ENCODE measurements at places on chromosomes 3 and 15.

GRCh38 chr3:147493666-147494065 lies 84.5 kb downstream of the ZIC1 start:
- no peak for DNase-seq

GRCh38 chr3:53354945-53355498 lies 7.7 kb upstream of the DCP1A start:
- no peak for DNase-seq

DNA sequence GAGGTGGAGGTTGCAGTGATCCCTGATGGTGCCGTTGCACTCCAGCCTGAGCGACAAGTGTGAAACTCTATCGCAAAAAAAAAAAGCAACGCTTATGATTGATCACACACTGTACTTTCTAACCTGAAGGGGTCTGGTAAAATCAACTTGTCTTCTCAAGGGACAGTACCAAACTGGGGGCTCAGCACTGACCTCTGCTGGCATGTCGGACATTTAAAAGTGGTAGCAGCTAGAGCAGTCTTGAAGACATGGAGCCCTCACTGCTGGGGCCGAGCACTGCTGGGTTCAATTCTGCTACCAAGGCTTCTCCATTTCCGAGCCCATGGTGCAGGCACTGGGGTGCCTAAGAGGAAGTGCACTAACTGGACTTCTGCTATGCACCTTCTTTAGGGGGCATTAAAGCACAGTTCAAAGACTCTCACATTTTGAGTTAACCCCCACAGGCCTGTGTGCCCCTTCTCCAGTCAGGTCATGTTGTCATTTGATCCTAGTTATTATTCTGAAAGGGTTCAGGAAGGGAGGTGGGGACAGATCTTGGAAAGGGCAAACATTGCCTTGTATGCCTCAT lies 26.4 kb upstream of the LAMP3 start:
- peak; percentile 41 for DNase-seq

DNA sequence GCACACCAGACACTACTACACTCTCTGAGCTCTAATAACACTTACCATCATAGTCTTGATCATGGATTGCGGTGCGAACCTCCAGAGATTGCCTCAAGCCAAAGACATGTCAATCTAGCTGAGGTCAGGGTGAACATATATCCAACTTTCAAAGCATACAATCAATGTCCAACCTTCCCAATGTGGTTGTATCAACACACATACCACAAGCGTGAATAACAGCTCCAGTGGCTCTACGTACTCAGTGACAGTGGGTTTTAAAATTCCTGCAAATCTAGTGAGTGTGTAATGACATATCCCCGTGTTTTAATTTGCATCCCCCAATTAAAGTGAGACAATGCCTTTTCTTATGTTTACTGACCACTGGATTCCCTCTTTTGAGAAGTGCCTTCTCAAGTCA lies 29.6 kb downstream of the SFMBT1 start:
- no peak for DNase-seq

DNA sequence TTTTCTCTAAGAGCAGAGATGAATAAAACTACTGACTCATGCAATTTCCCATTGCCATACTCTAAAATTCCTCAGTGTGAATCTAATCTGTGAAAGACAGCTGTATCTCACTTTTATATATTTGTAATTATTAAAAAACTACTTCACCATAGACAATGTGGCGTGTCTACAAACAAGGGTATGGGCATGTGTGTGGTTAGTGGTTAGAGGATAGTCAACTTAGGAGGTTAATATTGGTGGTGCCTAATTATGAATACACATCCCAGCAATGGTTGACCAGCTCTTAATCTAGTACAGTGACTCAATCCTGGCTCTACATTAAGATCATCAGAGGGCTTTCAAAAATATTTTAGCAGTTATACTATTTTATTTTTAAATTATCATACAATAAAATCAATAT lies 94.5 kb downstream of the GOLIM4 start:
- DNase-seq = no peak

DNA sequence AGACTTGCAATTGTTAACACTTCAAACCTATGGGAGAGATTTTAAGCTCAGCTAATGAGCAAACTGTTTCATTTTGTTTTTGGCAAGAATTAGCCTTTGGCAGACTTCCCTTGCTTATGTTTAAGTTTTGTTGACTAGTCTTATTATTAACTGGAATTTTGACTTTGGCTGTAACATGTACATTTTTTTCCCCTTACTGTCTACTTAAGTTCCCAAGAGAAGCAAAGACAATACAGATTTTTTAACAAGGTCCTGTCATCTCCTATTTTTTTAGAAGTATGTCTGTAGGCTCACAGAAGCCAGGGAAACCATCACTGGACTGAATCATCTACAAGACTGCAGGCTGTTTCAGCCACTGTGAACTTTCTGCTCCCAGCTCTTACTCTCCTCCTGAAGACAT lies 74.3 kb downstream of the DGKG start:
- DNase-seq = no peak

- DNase-seq = no peak
These were observed 163.2 kb downstream of the MINAR1 start for GRCh38 chr15:79595306-79595705.

- no peak for DNase-seq
These were observed 86.4 kb downstream of the WDR76 start for GRCh38 chr15:43913026-43913780.

DNA sequence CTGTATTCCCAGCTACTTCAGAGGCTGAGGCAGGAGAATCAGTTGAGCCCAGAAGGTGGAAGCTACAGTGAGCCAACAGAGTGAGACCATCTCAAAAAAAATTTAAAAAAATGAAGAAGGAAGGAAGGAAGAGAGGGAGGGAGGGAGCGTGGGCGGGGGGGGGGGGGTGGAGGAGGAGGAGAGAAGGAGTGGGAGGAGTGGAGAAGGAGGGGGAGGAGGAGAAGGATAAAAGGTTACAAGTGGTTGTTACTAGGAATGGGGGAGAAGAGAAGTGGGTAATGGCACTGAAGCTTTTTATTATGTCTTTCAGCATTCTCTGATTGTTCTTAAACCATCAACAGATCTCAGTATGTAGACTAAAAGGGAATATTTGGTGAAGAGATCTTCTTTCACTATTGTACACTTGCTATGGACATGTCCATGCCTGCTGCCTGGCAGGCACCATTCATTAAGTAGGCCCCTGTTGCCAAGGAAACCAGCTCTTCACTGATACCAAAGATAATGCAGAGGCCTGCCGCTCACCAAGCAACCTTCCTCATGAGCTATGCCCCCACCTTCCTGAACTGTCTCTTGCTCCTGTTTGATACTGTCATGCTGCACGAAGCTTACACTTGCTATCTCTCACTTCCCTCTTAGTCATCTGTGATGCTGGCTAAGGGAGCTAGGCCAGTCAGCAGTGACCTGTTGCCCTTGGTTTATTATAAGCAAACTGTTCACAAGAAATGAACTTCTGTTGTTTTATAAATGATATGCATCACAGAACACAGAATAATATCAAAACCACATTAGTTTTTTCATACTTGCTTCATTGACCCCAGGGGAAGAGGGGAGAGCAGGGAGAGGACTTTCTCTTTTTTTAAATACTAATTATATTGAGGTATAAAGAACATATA lies 23.1 kb downstream of the EPM2AIP1 start:
- DNase-seq = no peak

GRCh38 chr3:29789686-29790085 lies 508.8 kb downstream of the RBMS3 start:
- no peak for DNase-seq

DNA sequence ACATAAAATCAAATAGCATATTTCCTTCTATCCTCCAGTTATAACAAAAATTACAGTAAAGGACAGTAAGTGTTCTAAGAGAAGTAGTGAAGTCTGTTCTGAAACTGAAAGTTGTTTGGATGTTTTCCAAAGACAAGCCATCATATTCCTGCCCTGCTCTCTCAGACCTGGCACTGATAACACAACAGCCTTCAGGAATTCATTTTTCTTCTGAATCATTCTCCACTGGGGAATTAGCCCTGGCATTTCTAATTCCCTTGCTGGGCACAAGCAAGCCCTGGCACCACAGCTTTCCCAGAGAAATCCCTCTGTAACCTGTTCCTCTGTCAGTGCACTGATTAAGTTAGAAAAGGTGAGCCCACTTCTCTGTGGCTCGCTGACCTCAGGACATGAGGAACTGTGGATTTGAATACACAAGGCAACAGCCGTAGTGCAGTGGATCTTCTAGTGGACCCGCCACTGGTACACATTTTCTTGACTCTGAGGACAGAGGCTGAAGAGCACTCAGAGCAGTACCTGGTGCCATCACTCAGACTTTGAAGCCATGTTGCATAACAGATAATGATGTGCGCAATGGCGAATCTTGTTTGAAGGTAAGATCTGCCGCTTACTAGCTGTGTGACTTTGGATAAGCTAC lies 61.6 kb downstream of the WWTR1 start:
- DNase-seq = no peak

- DNase-seq = no peak
These were observed 239.7 kb downstream of the RPLP1 start for GRCh38 chr15:69692342-69692741.

DNA sequence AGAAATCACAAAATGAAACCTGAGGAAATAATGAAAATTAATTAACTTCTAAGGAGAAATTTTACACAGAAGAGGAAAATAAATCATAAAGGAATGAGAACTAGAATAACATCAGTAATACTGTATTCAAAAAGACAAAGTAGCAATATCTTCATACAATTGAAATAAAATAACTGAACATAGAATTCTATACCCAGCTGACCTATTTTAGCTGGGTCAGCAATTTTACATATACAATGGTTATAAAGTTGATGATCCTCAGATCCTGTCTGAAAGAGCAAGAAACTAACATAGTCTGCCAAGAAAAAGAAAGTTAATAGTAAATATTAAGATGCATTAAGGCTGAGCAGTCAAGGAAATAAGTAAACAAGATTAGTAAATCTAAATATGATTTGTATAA lies 93.0 kb upstream of the P3H2 start:
- no peak for DNase-seq

DNA sequence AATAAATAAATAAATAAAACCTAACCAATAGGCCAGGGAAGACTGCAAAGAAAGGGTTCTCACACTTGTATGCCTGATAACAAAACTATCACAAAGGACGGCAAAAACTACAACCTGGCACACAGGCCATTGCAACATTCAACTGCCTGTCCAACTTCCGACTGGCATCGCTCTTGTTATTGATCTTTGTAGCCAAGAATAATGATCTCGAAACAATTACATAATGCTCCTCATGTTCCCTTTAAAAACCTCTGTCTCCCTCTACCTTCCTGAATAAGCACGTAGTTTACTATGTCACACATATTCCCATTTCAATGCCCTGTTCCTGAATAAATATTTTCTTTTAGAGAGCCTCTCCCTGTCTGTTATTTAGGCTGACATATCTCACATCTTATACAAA lies 74.3 kb downstream of the B3GNT5 start:
- no peak for DNase-seq

DNA sequence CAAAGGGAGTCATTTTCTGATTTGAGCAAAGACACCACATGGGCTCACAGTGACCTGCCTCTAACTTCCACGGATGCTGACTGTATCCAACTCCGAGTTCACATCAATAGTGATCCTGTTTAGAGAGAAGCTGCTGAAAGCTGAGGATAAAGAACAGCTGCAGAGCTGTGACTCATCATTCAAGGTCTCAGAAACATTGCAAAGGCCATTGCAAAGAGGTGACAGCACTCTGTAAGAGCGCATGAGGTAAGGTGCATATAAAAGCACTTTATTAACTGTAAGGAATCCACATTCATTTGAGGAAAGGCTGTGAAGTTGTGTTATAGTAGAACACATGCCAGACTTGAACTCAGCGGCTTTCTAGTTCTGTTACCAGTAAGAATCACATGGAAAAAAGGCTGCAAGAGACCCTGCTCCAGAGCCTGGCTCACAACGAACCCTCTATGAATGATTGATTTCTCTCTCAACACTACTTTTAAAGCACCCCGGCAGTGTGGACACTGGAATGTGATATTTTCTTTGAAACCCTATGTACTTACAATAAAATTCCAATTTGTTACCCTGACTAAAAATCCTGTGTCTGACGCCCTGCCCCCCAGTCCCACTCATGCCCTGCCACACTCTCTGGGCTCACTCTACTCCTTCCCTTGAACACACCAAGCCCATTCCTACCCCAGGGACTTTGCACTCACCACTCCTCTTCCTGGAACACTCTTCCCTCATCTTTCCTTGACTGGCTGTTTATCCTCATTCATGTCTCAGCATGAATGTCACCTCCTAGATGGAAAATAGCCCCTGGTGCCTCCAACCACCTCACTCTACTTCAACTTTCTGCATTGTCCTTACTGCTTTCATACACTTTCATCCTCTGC lies 111.2 kb downstream of the LSM3 start:
- no peak for DNase-seq

DNA sequence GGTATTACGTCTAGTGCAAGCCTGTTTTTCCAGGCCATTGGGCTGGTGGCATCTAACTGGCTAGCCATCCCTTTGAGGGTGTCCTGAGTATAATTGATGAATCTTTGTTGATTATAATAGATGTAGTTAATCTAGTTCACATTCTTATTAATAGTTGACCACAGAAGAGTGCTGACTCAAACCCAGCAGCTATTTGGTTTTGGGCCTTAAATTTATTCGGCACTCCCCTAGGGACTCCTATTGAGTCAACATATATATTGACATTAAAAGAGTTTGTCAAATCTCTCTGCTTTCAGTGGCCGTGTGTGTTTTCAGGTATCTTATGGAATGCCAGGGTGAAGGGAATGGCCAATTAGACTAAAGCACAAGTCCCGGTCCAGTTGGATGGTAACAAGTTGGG lies 19.7 kb downstream of the ARL8B start:
- DNase-seq = no peak

DNA sequence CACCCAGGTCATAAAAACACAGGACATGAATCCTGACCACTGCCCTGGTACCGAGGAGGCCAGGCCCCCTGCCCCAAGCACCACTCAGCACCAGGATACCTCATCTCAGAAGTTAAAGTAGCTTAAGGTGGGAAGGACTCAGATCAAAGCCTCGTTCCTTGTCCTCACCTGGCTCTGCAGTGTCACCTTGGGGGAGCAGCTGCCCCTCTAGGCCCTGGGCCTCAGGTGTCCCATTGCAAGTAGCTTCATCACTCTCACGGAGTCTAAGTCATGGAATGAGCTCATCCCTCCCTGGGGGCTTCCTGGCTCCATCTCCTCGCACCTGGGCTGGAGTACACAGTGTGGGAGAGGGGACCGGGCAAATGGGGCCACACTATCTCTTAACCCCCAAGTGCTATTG lies 148.0 kb downstream of the TPRA1 start:
- DNase-seq = no peak

- no peak for DNase-seq
These were observed 20.7 kb downstream of the RHCG start for GRCh38 chr15:89475661-89476060.

DNA sequence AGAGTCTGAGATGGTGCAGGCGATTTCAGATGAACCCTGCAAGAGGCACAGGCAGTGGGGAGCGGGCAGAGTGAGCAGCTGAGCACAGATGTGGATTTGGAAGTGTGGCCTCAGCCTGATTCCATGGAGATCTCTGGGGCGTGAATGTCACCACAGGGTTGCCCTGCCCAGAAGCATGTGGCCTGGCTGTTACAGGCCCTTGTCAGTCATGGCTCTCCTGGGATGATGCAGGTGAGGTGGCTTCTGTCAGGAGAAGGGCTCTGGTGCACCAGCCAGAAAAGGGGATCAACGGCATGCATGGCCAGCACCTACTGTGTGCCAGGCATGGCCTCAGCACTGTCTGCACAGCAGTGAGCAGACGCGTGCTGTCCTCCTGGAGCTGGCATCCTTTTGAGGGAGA lies 11.9 kb downstream of the HDAC11 start:
- no peak for DNase-seq

Data from stimulated activated CD4-positive, alpha-beta T cell treated with anti-CD3 and anti-CD28 coated beads, Interleukin-4, amount 100 ng/mL, for 4 hours (primary cell).